Globus pallidus (tissue), 1 donor: ENCODE measurements at places on chromosomes 1 and 21.

DNA sequence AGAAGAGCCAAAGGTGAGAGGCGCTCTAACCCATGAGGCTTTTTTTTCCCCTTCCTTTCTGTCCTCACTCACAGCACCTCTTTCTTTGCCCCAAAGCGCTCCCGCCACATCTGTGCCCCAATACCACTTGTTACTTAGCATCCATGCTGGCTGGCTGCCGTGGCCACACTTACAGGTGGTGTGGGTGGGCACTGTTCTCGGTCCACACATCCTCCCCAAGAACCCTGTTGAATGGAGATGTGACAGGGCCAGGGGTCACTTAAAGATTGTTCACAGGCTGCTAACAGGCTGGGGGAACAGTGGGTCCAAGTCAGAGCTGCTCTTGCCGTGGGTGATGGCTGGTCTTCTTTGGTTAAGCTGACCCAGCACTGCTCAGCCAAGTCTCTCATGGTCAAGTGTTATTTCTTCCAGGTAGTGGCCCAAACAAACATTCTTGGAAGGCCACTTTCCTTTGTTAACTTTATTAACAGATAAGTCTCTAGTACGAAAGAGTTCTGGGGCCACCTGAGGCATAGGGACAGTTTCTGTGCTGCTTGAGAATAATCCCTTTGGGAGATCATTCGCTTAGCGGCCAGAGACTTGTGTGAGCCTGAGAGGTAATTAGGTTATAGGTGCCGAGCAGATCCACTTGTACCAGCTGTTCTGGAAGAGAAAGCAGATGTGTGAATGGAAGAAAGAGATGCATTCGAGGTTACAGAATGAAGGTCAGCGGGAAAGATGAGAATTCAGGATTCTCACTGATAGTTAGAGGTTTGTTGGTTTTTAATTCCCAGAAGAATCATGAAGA is 62.6 kb upstream of the IRF2BP2 start:
- DNase-seq, result no peak

DNA sequence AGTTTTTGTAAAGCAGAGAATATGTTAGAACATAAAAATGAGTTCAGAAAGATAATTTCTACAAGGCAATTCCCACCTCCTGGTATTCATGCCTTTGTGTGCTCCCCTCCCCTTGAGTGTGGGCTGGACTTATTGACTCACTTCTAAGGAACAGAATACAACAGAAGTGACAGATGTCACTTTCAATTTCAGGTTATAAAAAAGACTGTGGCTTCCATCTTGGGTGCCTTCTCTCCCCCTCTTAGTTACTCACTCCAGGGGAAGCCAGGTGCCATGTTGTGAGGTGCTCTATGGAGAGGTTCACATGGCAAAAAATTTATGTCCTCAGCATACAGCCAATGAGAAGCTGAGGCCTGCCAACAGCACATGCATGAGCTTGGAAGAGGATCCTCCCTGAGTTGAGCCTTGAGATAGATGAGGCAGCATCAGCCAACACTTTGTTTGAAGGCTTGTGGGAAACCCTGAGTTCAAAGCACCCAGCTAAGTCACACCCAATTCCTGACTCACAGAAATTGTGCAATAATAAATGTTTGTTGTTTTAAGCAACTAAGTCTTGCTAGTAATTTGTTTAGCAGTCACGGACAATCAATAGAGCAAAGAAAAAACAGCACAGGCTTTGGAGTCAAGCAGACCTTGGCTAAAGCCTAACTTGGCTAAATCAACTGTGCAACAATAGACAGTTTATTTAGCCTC is 73.5 kb upstream of the NGF start:
- no peak for DNase-seq

DNA sequence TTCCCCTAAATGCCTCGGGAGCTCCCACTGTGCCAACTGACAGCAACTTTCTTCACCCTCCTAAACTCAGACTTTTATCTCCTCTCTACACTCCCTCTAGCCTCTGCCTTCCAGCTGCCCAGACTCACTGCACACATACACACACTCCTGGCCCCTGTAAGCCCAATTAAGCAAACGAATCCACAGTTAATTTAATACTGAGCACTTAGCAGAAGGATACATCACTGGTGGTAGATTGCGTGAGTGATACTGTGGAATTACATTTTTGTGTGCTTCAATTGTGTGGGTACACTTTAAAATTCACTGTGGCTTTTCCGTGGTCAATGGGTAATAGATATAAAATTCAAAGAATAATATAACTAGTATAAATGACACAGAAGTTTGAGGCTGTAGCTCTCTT is 33.6 kb upstream of the GJB5 start:
- no peak for DNase-seq

GRCh38 chr1:156852418-156852874 is 6.5 kb downstream of the INSRR start:
- DNase-seq, result peak; percentile 36

- DNase-seq, result no peak
Observed at GRCh38 chr21:32253215-32253641, 25.6 kb downstream of the MIS18A start.
